ENCODE measurements at places on chromosomes 13 and 19. TPM values are rescaled to one million over a fixed set of nuclear protein-coding genes. Genes with fewer than 3 reads are reported as not detected.

- no peak for DNase-seq
Measured at GRCh38 chr13:31380715-31381114, 180.9 kb downstream of the B3GLCT start.

DNA sequence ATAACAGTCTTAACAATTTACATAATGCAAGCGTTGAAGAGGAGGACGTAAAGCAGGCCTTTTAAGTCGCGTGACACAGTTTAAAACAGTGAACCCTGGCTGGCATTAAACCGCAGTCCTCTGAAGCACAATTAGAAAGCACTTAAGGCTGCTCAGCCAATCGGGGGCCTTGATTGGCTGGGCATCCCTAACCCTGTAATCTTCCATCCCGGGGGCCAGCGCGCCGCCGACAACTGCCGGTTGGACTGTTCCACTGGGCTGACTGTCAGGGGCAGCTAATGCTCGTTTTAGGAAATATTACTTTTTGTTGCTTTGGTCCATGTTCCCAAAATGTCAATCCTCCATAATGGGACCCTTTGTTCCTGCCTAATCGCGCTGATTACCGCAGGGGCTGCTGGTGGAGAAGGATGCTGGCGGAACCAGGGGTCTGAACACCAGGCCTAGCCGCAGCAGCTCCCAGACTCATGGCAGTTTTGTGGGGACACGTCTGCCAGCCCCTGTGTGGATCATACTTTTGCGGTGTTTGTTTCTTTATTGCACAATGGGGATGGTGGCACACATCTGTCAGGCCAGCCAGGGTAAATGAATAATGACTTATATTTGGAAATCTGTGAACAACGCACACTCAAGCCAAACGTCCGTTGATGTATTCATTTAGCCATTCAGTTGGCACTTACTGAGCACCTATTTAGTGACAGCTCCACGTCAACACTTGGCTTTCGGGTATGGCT is 127.1 kb upstream of the SPACA7 start:
- no peak for DNase-seq

- DNase-seq: peak; percentile 69
Measured at GRCh38 chr13:60617991-60618733, 221.1 kb downstream of the TDRD3 start.

DNA sequence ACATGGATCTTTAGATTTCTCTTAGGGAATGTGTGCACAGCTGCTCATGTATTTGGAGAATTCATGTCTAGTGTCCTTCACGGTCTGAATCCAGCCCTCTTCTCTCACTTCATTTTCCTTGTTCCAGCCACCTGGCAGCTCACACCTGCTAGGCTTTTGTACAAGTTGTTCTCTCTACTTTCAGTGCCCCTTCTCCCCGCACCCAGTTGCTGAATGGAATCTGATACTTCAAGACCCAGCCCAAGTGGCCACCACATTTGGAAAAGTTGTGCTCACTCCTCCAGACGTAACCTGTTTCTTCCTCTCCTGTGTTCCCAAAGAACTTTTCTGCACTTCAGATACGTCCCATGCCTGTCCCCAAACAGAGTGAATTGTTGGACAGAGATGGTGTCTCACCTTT is 235.6 kb downstream of the SHISA2 start:
- no peak for DNase-seq

DNA sequence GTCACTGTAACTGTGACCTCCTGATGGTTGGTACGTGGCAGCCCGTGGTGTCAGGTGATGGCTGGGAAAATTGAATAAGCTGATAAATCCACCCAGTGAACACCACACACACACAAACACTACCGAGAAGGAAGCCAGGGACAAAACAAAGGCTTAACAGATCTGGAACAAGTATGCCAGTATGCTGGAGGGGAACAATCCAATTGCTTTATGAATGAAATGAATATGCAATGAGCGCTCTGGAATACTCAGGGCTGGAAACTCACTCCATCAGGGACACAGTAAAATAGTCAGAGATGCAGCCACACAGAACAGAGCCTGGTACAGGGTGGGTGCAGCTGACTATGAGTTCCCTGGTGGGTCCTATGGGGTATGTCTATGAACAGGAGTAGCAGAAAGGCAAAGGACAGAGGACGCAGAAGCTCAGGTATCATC is 16.7 kb downstream of the TMTC4 start:
- no peak for DNase-seq

GRCh38 chr13:32726374-32727037 is 140.3 kb downstream of the PDS5B start:
- no peak for DNase-seq

GRCh38 chr19:29603308-29603707 is 2.8 kb upstream of the POP4 start:
- peak; percentile 65 for DNase-seq

DNA sequence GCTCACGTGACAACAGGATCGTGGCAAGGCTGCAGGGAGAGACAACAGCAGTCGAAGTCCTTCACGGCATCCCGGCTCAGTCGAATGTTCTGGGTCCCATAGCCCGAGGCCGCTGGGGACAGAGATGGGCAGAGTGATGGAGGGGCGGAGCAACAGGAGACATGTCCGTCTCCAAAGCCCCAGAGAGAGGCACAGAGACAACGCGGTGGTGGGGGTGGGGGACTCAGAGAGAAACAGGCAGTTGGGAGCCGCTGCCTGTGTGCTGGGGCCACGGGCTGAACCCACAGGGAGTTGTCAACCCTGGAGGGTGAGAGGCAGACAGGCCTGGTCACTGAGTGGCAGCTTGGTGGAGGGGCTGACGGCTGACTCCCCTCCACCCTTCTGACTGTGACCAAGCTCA is 20.4 kb downstream of the NOSIP start:
- peak; percentile 50 for DNase-seq

- DNase-seq: no peak
Measured at GRCh38 chr13:31521435-31521834, 217.9 kb upstream of the RXFP2 start.

DNA sequence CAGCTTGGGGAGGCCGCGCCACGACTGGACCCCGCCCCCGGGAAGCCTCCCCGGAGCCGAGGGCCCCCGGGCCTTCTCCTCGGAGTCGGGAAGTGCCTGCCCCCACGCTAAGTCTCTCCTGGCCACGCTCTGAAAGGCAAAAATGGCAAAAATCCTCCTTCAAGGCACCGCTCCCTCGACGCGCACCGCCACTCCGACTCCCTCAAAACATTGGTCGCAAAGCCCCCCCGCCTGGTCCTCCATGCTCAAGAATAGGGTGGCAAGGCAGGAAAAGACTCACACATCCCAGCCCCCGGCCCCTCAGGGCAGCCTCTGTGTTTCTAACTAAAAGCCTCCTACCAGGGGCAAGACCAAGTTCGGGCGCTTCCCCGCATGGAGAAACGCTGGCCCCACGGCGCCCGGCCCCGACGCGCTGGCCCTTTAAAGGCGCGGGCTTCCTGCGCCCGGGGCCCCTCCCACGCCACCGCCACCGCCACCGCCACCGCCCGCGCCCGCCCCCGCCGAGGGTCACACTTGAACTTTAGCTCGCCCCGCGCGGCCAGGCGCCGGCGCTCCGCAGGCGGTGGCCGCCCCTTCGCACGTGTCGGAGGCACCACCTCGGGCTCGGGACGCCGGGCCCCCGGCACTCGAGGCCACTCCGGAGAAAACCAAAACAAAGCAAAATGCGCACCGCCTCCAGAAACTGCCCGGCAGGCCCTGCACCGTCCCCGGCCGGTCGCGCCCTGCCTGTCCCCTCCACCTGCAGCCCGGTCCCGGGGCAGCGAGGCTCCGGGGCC is 1.9 kb downstream of the FOXO1 start:
- peak; percentile 37 for DNase-seq

GRCh38 chr13:31627097-31627845 is 112.1 kb upstream of the RXFP2 start:
- DNase-seq: no peak

- DNase-seq: no peak
Measured at GRCh38 chr13:49859560-49859959, 67.1 kb upstream of the KPNA3 start.

Gene MYO1F
- 1.2 TPM for total RNA-seq

Gene ZNF490
- 9.7 TPM for total RNA-seq

Gene FBXO27
- 14.5 TPM for total RNA-seq

Gene ZNF729
- total RNA-seq: not detected

Gene HRC
- 1.8 TPM for total RNA-seq

Gene ZNF440
- total RNA-seq: 4.1 TPM

Gene NLRP5
- total RNA-seq: not detected

Gene GAS6
- 20.5 TPM for total RNA-seq

Gene NLRP9
- total RNA-seq: not detected

Gene ERICH6B
- total RNA-seq: not detected
